ENCODE measurements at places on chromosomes 3 and 15.

DNA sequence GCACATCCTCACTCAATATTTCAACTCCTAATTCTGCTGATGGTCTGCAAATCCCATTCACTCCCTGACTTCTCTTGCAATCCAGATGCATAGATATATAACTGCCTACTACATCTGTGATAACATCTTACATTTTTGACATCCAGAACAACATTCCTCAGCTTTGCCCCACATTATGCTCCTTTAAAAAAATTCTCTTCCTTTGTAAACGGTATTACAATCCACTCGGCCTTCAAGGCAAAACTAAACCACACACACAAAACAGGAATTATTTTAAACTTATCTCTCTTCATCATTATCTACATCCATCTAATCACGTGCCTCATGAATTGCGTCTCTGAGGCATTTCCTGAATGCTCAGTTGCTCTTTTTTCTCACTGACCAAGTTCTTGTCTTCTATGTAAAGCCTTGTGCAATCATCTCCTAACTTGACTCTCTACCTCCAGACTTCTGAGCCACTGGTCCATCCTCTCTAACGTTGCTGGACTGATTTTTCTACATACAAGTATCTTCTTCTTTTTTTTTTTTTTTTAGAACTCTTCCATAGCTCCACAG, 117.0 kb downstream of the SATB1 start:
- DNase-seq, result no peak

DNA sequence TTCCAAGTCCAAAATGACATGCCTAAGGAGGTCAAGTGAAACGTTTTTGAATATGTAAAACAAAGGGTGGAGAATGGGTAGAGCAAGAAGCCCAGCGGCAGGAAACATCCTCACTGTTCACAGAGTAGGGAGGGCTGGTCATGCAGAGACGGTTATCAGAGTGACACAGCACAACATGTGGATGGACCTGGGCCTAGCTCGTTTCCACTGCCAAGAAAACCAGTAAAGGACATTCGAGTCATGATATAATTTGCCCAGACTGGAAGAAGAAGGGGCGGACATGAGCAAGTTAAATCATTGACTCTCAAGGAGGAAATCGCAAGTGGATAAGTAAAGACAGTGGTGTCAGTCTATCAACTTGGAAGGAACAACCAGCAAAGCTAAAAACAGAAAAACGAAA, 89.3 kb downstream of the LRIG1 start:
- no peak for DNase-seq

DNA sequence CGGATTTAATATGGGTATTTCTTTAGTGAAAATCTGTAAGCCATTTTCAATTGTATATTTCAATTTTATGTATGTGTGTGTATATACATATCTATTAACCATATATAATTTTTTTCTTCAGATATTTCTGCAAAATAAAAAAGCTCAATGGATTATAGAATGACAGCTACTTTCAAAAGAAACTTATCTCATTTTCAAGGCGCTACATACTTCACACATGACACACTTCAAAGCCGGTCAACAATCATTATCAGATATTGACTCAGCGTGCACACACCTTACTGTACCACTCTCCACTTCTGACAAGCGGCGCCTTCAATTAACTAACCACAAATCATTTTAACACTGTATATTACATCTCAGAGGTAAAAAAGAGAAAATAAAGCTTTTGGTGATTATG, 39.6 kb downstream of the ATP13A3 start:
- no peak for DNase-seq

DNA sequence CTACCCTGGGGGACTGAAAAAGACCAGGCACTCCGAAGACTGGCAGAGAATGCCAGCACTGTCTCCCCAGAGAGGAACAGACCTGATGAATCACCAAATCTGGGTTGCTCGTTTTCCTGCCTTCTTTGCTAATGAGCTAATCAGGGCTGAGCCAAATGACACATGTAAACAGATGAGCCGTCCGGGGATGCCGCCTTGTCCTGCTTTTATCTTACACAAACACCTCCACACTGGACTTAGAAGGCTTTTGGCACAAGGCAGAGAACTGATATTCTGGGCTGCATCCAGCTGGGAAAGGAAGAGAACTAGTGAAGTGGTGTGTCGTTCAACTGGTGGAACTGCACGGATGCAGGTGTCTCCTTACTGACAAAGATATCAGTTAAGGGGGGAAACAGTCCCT, 88.1 kb downstream of the MECOM start:
- no peak for DNase-seq

- no peak for DNase-seq
Observed at GRCh38 chr3:112782491-112782890, 64.2 kb downstream of the CD200R1L start.

GRCh38 chr3:125146626-125147490, 65.7 kb downstream of the SLC12A8 start:
- no peak for DNase-seq

DNA sequence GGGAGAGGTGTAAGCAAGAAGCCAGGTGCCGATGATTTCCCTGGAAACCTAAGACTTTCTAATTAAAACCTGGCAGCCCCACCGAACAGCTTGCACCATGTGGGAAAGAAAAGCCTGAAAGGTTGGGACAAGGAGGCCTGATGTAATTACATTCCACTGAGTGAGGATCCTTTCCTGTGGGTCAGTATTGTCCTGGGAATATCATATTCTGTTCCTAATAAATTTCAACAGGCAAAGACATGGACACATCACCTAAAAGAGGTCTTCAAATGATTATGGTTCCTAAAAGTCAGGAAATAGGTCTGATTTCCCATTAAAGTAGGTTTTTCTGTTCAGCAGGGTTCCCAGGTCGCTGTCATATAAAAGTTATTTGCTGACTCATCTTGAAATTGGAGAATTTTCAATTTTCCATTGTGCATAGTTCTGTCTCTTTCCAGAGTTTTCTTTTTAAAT, 58.5 kb downstream of the DUT start:
- DNase-seq, result no peak

DNA sequence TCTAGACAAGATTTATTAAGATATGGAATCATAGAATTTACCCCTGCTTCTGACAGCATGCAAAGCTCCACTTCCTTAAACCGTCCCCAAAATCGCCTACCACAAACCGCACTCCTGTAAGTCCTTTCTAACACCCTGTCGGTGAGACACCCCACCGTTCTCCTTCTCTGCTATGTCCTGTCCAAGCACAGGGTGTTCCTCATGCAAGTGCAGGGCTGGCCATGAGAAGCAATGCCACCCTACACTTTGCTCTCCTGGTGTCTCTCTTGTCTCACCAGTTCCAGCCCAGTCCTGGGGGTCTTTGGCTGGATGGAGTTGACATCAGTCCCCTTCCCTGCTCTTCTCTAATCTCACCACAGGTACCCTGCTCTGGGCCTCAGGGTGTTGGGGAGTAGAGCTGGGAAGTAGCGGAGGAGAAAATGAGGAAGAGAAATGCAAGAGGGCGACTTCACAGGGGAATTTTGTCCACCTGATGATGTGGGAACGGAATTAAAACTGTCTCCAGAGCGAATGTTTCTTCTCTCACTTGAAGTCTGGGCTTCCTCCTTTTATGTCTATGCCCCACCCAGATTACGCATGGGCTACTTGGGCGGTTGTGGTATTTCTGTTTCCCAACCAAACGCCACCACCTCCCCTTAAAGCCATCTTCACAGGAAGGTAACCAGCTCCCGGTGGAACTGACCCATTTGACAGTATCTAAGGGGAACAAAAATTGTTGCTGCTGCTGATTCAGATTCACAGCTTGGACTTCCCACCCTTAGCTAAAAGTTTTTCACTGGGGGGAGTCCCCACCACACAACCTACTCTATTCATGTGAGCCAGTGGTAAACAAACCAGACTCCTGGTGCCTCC, 49.9 kb downstream of the CASR start:
- no peak for DNase-seq

DNA sequence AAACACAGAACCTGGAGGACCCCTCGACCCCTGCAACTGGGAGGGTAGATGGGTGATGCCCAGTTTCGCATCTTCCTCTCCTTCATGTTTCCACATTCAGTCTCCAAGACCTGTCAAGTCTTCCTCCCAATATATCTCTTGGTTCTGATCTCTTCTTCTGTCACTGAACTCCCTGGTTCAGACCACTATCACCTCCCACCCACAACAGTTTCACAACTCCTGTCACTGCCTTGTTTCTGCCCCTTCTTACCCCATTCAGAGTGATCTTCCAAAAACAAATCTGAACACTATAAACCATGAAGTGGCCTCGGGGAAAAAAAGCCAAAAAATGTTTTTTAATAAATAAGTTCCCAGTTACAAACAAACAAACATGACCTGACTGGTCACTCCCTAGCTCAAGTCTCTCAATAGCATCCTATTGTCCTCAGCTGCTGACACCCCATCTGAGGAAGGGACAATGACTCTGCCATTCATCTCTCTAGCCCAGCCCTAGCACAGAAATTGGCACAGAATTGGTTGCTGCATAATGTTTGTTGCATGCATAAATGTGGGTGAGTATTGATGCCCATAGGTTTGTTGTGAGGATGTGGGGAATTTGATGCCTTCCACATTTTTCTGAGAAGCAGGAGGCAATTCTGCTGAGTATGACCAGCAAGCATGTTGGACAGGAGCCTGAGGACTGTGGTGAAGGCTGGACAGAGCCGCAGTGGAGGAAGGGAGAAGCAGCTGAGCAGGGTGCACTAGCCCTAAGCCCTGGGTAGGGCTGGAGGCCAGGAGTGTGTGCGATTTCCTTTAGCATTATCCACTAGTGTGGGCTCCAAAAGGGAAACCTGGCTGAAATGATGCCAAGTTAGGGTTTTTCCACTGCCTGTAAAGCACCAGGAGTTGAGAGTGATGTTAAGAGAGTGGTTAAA, 12.2 kb upstream of the XYLB start:
- no peak for DNase-seq

Data from stimulated activated CD8-positive, alpha-beta memory T cell treated with anti-CD3 and anti-CD28 coated beads, Interleukin-7, amount 100 ng/mL, for 24 hours (primary cell).